ENCODE measurements at places on chromosomes 2 and 18.

DNA sequence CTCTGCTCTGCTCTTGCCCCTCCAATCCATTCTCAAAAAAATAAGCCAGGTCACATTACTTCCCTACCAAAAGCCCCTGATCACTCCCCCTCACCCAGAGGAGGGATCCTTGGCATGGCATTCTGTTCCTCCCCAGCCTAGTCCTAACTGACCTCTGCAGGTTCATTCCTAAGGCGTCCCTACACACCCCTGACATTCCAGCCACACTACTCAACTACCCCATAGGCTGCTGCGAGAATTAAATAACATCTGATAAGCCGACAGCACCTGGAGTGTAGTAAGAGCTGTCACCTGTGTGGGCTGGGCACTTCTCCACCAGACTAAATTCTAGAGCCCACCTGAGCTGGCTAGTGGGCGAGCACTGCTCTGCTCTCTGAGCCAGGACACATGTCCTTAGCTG, 44.7 kb upstream of the SLC1A4 start:
- no peak for DNase-seq
- no peaks in the 10 kb centered on the region for H3K27me3 ChIP-seq
- no peaks in the 10 kb centered on the region for H3K36me3 ChIP-seq
- H3K4me1 ChIP-seq, result no peaks in the 10 kb centered on the region
- no peak overlapping the region for H3K27ac ChIP-seq

GRCh38 chr18:26826656-26827235, 38.8 kb downstream of the AQP4 start:
- H3K4me3 ChIP-seq, result no peak overlapping the region
- H3K36me3 ChIP-seq, result no peaks in the 10 kb centered on the region
- no peaks in the 10 kb centered on the region for H3K4me1 ChIP-seq
- H3K27ac ChIP-seq, result no peak overlapping the region
- no peak for DNase-seq
- H3K27me3 ChIP-seq, result no peaks in the 10 kb centered on the region

DNA sequence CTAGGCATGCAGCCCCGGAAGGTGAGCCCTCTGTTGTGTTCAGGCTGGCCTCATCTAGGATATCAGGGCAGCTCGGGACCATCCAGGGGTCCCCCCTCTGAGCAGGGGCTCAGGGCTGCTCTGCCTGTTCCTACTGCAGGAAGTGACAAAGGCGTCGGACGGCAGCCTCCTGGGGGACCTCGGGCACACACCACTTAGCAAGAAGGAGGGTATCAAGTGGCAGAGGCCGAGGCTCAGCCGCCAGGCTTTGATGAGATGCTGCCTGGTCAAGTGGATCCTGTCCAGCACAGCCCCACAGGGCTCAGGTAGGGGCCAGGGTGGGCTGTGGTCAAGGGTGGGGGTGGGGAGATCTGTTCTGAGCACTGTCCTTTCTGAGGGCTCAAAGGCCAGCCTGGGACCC, 13.1 kb downstream of the KCNIP3 start:
- no peaks in the 10 kb centered on the region for H3K4me1 ChIP-seq
- no peaks in the 10 kb centered on the region for H3K27me3 ChIP-seq
- no peak for DNase-seq
- no peak overlapping the region for H3K27ac ChIP-seq
- H3K4me3 ChIP-seq, result no peak overlapping the region

- H3K27ac ChIP-seq, result no peak overlapping the region
- H3K4me3 ChIP-seq, result no peak overlapping the region
- DNase-seq, result no peak
- H3K36me3 ChIP-seq, result no peaks in the 10 kb centered on the region
- H3K27me3 ChIP-seq, result no peaks in the 10 kb centered on the region
- H3K4me1 ChIP-seq, result no peaks in the 10 kb centered on the region
Observed at GRCh38 chr2:161055289-161055688, 104.9 kb upstream of the TANK start.

DNA sequence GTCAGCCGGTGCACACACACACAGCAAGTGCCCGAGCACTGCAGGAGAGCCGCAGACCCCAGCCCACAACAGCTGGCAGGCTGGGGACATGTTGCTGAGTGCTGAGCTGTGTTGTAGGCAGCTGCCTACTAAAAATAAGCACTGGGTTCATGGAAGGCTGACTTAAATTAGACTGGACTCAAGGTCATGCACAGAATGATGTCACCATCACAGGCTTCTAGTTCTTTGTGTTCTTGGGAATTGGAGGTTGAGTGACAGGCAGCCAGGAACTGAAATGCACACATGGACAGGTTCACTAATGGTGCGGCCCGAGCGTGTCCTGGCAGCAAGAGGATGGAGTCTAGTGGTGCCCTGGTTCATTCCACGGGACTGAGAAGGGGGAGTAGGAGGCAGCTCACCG, 71.3 kb downstream of the VWA3B start:
- H3K27ac ChIP-seq, result no peak overlapping the region
- no peaks in the 10 kb centered on the region for H3K4me1 ChIP-seq
- no peaks in the 10 kb centered on the region for H3K36me3 ChIP-seq
- no peaks in the 10 kb centered on the region for H3K27me3 ChIP-seq

GRCh38 chr2:228689053-228689452, 507.6 kb upstream of the SPHKAP start:
- peak; percentile 83 for DNase-seq
- H3K36me3 ChIP-seq, result no peaks in the 10 kb centered on the region
- no peak overlapping the region for H3K4me3 ChIP-seq
- H3K27me3 ChIP-seq, result no peaks in the 10 kb centered on the region

- no peaks in the 10 kb centered on the region for H3K4me1 ChIP-seq
- no peak overlapping the region for H3K27ac ChIP-seq
- DNase-seq, result no peak
Observed at GRCh38 chr2:241443486-241444223, 64.7 kb downstream of the STK25 start.

- no peaks in the 10 kb centered on the region for H3K27me3 ChIP-seq
- no peaks in the 10 kb centered on the region for H3K4me1 ChIP-seq
- peak overlapping the region; percentile 73 for H3K4me3 ChIP-seq
Observed at GRCh38 chr2:209579230-209579749, 155.4 kb downstream of the MAP2 start.

- H3K4me3 ChIP-seq, result no peak overlapping the region
- H3K27ac ChIP-seq, result no peak overlapping the region
- H3K4me1 ChIP-seq, result no peaks in the 10 kb centered on the region
- no peaks in the 10 kb centered on the region for H3K27me3 ChIP-seq
- DNase-seq, result no peak
Observed at GRCh38 chr2:11017921-11018320, 106.2 kb downstream of the KCNF1 start.

GRCh38 chr2:43333656-43334144, 107.3 kb upstream of the ZFP36L2 start:
- DNase-seq, result no peak
- no peaks in the 10 kb centered on the region for H3K36me3 ChIP-seq
- no peak overlapping the region for H3K27ac ChIP-seq
- H3K4me3 ChIP-seq, result no peak overlapping the region

DNA sequence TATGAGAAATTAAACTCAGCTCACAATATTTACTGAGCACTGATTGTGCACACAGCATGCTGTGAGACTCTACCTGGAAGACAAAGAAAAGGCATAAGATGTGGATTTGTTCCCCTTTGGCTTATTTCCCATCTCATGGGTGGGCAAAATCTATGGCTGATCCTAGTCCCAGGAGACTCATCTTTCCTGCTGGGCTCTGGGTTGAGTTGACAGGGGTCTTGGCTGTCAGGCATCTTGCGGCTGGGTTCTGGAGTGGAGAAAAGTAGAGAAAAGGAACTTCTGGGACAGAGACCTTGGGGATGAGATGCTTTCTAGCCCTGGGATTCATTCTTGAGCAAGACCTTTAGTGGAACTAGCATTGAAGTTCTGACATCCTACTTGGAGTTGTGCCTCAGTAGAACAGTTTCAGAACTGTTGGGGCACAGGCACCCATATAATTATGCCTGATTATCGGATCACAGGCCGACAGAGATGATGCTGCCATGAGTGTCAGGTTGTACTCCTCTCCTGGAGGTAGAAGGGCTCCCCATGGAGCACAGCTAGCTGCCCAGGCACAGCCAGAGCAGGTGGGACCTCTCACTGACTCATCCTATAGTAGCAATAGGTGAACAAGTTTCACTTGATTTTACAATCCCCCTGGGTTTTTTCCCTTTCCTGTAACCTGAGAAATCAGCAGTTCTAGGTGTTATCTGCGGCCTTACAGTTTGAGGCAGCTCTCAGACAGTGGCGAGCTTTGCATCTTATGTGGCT, 260.9 kb downstream of the CYRIA start:
- no peaks in the 10 kb centered on the region for H3K4me1 ChIP-seq
- no peaks in the 10 kb centered on the region for H3K36me3 ChIP-seq
- no peaks in the 10 kb centered on the region for H3K27me3 ChIP-seq
- H3K4me3 ChIP-seq, result no peak overlapping the region
- no peak overlapping the region for H3K27ac ChIP-seq
- no peak for DNase-seq

DNA sequence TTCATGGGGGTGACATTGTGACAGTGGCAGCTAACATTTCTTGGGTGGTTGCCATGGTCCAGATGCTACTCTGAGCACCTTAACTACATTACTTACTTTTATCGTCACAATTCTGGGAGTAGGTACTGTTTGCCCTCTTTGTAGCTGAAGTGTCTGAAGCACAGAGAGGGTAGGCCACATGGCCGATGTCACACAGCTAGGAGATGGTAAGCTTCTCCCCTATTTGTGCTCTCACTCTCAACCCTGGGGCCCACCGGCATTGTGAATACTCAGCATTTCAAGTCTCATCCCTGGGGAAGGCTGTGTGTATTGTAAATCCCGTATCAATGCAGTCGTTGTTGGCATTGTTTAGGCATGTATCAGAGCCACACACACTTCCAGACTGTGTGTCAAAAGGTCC, 136.6 kb downstream of the ACOXL start:
- no peak overlapping the region for H3K27ac ChIP-seq
- H3K27me3 ChIP-seq, result no peaks in the 10 kb centered on the region
- no peak for DNase-seq
- peaks cover 19% of the 10 kb centered on the region for H3K36me3 ChIP-seq
- no peak overlapping the region for H3K4me3 ChIP-seq

DNA sequence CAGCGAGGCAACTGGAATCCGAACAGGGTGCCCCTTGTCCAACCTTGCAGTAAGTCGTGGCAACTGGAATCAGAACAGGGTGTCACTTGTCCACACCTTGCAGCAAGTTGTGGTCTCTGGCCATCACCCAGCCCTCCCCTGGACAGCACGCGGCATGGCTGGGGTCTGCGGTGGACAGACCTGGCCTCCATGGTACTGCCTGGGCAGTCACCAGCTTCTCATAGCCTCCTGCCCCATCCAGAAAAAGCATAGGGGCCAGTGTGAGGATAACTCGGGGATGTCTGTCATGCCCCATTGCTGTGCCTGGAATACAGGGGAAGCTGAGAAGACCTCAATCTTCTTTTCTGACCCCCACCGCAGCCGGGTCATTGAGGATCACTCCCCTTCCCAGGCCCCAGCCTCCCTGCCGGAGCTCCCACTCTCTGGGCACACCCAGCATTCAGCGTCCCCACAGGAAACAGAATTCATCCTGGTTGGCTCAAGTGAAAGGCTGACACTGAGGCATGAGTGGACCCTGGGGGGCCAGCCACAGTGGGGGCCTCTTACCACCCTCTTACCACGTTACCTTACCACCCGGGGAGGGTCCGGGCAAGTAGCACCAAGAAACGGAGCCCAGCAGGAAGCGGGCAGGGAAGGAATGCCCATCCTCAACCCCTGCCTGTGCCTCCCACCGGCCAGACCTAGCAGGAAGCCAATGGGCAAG, 68.0 kb upstream of the RAB6C start:
- no peak overlapping the region for H3K4me3 ChIP-seq
- no peak overlapping the region for H3K27ac ChIP-seq
- H3K27me3 ChIP-seq, result no peaks in the 10 kb centered on the region
- no peak for DNase-seq
- H3K4me1 ChIP-seq, result no peaks in the 10 kb centered on the region
- H3K36me3 ChIP-seq, result no peaks in the 10 kb centered on the region

GRCh38 chr2:99398303-99398702, 61.1 kb downstream of the EIF5B start:
- H3K4me3 ChIP-seq, result no peak overlapping the region
- H3K27me3 ChIP-seq, result no peaks in the 10 kb centered on the region
- no peaks in the 10 kb centered on the region for H3K4me1 ChIP-seq
- DNase-seq, result no peak
- no peak overlapping the region for H3K27ac ChIP-seq

DNA sequence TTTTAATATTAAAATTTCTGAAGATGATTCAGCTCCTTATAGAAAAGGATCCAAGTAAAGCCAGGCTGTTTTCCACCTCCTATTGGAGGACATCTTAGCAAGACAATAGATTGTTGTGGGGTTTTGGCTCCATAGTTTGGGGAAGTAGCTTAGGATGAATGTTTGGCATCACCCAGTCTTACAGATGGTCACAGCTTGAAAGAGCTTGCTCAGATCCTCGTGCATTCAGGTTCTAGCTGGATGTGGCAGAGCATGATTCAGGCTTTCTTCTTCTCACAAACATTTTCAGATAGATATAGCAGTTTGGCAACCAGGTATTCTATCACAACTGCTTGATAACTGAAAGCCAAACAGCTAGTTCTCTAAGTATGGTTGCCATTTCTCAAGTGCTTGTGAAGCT, 23.6 kb upstream of the PDCL3 start:
- peaks cover 2% of the 10 kb centered on the region for H3K36me3 ChIP-seq
- H3K27me3 ChIP-seq, result no peaks in the 10 kb centered on the region
- no peak overlapping the region for H3K4me3 ChIP-seq
- H3K27ac ChIP-seq, result no peak overlapping the region
- H3K4me1 ChIP-seq, result no peaks in the 10 kb centered on the region

DNA sequence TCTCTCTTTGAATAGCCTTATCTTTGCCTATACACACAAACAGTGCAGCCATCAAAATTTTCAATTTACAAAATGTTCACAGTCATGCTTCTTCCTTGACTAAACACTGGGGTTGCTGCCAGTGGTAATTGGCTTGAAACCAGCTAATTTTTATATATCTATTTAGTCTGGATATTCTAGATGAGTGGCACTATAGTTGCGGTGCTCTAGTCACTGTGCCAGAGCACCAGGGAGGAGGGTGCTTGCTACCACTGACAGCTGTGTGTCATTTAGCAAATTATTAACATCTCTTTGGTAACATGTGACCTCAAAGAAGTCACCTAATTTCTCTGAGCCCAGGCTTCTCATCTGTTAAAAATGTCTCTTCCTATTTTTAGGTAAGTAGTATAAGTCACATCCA, 130.4 kb downstream of the MEIS1 start:
- H3K27ac ChIP-seq, result no peak overlapping the region
- H3K4me3 ChIP-seq, result no peak overlapping the region
- no peaks in the 10 kb centered on the region for H3K27me3 ChIP-seq
- no peak for DNase-seq

- no peak for DNase-seq
- peaks cover 6% of the 10 kb centered on the region for H3K36me3 ChIP-seq
- H3K27me3 ChIP-seq, result no peaks in the 10 kb centered on the region
- peaks cover 2% of the 10 kb centered on the region for H3K4me1 ChIP-seq
Observed at GRCh38 chr2:47601568-47601967, 181.4 kb upstream of the MSH6 start.
